Adrenal gland (tissue), 19 donors: ENCODE measurements at places on chromosomes 5 and 9. TPM values are rescaled to one million over a fixed set of nuclear protein-coding genes. Genes with fewer than 3 reads are reported as not detected.
A peak's percentile ranks its signal among the peaks of the same experiment; 100 is the strongest.

GRCh38 chr5:39256477-39257235 lies 37.3 kb upstream of the FYB1 start:
- no peak for DNase-seq

- DNase-seq = no peak
Measured at GRCh38 chr5:116557669-116558271, 16.9 kb downstream of the SEMA6A start.

Gene SPINK6
- not detected for total RNA-seq

- no peak for DNase-seq
Measured at GRCh38 chr5:74949976-74950375, 83.8 kb upstream of the FAM169A start.

- peak; percentile 17 for DNase-seq
Measured at GRCh38 chr9:12884736-12885395, 110.0 kb downstream of the LURAP1L start.

Gene EGR1
- 16.1 TPM for total RNA-seq

Gene MYOZ3
- 0.57 TPM for total RNA-seq
